ENCODE measurements at places on chromosomes 11 and 22.

DNA sequence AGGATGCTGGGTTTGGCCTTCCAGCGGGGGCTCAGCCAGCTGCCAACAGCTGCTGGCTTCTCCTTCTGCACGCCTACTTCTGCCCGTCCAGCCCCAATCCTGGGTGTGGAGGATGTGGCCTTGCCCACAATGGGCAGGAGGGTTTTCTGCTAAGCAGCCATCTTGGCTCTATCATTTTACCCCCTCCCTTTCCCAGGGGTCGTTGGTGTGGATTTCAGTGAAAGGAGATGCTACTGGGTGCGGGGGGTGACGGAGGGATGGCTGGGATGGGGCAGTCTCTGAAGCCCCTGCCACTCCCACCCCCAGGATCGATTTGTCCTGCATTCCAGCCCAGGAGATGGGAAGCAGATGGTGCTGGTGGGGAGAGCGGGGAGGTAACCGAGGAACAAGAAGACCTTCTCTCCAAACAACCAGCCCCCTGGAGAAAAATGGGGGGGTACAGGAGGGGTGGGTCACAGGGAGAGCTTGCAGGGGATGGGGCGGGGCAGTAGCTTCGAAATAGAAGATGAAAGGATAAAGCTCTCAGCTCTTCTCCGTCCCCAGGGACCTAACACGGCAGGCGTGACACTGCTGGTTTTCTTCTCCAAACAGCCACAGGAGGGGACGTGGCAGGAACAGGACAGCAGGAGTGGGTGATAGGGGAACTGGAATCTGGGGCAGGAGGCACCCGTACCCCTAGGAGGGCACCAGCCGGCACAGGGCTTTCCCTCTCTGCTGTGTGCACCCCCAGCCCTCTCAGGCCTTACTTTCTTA is 68.9 kb downstream of the NECTIN1 start:
- no peak for DNase-seq

DNA sequence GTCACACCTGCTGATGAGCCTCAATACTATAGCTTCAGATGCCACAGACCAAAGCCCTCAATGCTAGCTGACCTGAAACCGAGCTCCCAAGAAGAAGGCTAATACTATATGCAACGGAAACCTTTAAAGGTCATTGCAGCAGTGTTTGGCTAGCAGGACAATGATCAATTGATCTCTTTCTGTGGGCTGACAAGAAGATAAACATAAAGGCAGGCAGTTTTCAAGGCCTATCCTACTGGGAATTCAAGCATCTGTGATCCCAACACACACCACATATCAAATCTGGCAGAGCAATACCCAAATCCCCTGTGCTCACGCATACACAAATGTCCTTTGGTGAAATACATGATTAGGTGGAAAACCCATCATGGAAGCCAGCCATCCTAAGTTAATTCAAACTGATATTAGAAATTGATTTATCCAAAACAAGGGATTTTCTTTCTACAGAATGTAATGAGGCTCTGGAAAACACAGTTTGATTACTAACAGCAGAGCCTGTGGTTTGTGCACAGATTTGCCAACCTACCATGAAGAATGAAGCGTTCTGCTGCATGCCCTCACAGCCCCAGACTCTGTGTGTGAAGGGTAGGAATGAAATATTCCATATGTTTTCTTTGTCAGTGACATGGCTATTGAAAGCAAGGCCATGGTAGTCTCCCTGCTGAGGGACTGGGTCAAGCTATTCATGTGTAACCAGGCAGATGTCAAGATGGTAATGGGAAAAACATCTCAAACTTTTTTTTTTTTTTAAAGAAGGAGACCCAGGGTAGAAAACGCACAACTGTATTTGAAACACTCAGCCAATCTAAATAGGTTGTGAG is 12.2 kb downstream of the LGR4 start:
- no peak for DNase-seq

DNA sequence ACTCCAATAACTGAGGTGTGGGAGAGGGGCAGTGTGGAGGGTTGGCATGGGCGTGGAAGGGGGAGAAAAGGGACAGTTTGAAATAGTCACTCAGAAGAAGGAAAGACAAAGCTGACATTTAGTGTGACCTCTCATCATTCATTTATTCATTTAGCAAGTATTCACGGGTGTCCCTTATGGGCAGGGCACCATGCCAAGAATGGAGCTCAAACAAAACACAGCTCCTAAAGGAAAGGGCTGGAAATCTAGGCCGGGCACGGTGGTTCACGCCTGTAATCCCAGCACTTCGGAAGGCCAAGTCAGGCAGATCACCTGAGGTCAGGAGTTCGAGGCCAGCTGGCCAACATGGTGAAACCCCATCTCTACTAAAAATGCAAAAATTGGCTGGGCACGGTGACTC is 19.4 kb upstream of the DGKZ start:
- DNase-seq, result no peak

DNA sequence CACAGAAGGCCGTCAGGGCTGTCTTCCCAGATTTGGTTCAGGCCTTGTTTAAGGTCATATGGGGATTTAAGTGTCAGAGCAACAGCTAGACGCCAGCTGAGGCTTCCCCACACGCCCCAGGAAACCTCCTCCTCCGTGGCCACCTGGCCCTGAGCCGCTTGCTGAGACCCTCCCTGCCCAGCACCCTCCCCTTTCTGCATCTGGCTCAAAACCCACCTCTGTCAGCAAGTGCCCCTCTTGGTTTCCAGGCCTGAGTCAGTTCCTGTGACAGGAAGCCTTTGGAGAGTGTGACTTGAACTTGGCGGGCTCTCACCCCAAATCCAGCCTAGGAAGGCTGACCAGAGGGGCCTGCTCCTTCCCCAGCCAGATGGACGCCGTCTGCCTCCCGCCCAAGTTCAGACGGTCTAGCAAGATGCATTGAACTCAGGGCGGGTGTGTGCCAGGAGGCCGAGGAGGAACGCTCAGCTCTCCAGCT is 561 bp downstream of the FXYD2 start:
- no peak for DNase-seq

DNA sequence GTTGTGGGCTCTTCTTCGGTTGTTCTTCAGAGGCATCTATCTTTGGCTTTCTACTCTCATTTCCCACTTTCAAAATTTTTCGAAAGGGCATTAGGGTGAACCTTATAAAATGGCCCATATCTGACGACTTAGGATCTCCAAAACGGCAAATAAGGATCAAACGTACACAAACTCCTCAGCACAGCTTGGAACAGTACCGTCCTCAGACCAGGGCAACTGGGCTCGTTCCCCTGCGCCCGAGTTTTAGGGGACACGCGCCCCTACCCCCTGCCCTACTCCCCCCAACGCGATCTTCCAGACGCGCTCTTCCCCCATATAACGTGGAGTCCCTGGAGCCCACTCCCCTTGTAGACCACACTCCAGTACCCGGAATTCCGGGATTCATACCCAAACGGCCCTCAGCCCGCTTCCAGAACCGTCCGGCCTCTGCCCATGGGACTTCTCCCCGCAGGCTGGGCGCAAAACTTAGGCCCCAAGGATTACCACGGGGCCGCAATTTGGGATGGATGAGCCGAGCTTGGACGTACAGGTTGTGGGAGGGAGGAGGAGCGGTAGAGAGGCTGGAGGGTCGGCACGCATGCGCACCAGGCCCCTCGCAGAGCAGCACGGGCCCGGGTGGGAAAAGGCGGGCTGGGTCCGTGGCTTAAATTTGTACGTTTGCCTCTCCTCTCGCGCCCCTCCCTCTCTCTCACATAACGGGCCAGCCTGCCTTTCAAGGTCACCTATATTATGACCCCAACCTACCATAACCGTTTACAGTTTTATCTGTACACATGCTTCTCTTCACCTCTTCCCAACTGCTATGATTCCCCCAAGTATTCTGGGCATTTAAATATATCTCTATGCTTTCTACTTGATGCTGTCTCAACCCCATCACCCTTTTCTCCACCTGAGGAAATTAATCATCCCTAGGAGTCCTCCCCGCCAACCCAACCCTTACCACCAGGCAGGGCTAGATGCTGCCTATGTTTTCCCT is 3.4 kb downstream of the CCDC89 start:
- DNase-seq, result no peak

GRCh38 chr11:121754598-121754997 is 301.8 kb upstream of the SORL1-AS1 start:
- DNase-seq, result no peak

GRCh38 chr11:11789735-11790369 is 51.9 kb upstream of the USP47 start:
- no peak for DNase-seq

DNA sequence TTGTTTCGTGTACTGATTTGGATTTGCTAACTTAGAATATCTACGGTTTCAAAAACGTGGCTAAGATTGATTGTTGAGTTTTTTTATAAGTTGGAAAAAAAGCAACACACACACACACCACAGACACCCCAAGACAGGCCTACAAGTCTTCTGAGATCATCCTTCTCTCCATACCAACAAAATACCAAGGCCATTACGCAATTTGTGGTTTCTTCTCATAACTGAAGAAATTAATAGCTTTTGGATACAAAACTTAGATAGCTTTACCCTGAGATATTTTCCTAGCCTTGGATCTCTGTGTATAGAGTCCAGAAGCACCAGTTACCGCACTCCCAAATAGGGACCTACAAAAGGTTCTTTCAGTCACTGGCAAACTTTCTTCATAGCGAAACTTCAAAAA is 113.6 kb downstream of the SIK3 start:
- DNase-seq, result no peak

GRCh38 chr22:33625959-33626358 is 294.3 kb downstream of the LARGE1 start:
- no peak for DNase-seq

DNA sequence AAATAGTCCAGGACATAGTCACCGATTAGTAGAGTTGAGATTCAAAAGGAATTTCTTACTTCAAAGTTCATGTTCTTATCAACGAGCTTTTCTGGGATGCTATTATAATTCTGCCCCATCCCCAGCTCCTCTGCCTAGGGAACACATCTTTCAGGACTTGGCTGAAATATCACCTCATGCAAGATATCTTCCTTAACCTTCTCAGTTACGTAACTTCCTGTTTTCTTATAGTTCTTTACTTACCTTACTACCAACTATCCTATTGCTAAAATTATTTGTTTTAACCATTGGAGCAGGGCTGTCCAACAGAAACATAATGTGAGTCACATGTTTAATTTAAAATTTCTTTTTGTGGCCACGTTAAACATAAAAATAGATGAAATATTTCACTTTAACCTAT is 2.3 kb downstream of the NARS2 start:
- no peak for DNase-seq

DNA sequence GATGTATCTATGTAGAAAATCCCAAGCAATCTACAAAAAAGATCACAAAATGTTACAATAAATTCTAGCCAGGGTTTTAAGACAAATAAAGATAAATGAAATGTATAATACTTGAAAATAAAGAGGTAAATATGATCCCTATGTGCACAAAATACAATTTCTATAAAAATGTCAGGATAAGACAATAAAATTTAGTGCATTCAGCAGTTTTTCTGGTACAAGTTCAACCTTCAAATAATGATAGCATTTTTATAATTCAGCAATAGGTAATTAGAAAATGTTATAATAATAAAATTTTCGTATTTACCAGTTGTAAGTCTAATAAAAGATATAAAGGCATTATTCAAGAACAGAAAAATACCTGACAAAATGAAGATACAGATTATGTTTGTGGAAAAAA is 726.8 kb upstream of the FAT3 start:
- DNase-seq, result no peak

GRCh38 chr11:128575961-128576350 is 11.4 kb downstream of the ETS1 start:
- DNase-seq, result no peak

- DNase-seq, result no peak
Observed at GRCh38 chr11:63564784-63565350, 1.7 kb upstream of the PLAAT2 start.

DNA sequence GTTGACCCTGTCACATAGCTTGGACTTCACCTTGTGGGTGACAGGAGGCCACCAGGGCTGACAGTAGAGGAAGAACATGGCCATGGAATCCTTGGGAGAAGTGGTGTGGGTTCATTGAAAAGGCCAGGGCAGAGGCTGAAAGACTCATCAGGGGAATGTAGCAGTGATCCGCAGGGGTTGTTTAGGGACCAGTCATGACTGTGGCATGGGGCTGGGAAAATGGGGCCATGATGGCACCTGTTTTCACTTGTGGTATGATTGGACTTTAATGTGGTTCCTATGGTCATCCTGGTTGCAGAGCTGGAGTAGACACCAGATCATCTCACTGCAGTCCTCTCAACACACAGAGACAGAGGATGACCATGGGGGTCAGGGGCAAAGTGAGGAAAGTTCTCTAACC is 66.7 kb upstream of the MYEOV start:
- DNase-seq, result no peak

DNA sequence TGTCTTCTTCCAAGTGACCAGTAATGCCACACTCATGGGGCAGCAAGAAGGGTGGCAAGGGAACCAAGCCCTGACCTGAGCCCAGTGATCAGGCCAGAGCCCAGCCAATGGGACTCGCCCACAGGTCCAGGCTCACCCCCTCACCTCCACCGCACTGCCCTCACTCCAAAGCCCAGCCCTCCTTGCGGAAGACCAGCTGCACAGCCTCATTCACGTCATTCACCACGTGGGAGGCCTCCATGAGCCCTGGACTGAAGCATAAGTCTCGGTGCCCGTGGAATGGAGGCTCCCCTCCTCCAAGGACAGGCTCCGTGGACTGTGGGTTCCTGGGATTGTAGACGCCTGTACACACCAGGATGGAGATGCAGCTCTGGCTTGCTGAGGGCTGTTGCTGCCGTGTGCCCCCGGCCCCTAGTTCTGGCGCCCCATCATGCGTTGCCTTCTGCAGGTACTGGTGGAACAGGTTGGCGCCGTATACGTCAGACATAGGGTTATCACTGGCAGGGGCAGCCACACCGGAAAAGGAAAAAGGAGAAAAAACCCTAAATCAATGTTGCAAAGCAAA is 16.8 kb upstream of the TMEM121B start:
- no peak for DNase-seq

DNA sequence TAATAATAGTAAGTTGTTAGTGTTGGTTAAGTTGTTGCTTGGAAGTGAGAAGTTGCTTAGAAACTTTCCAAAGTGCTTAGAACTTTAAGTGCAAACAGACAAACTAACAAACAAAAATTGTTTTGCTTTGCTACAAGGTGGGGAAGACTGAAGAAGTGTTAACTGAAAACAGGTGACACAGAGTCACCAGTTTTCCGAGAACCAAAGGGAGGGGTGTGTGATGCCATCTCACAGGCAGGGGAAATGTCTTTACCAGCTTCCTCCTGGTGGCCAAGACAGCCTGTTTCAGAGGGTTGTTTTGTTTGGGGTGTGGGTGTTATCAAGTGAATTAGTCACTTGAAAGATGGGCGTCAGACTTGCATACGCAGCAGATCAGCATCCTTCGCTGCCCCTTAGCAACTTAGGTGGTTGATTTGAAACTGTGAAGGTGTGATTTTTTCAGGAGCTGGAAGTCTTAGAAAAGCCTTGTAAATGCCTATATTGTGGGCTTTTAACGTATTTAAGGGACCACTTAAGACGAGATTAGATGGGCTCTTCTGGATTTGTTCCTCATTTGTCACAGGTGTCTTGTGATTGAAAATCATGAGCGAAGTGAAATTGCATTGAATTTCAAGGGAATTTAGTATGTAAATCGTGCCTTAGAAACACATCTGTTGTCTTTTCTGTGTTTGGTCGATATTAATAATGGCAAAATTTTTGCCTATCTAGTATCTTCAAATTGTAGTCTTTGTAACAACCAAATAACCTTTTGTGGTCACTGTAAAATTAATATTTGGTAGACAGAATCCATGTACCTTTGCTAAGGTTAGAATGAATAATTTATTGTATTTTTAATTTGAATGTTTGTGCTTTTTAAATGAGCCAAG is 2.7 kb downstream of the NEAT1 start:
- no peak for DNase-seq

- no peak for DNase-seq
Observed at GRCh38 chr11:107183953-107184352, 165.7 kb upstream of the GUCY1A2 start.

GRCh38 chr22:42946546-42947198 is 68.3 kb downstream of the PACSIN2 start:
- DNase-seq, result no peak

- DNase-seq, result no peak
Observed at GRCh38 chr11:55503449-55503848, 50.8 kb upstream of the OR4C15 start.

All from neuronal stem cell (in vitro differentiated cells).